Progenitor cell of endocrine pancreas (in vitro differentiated cells): ENCODE measurements at places on chromosomes 13 and 19. TPM values are rescaled to one million over a fixed set of nuclear protein-coding genes. Genes with fewer than 3 reads are reported as not detected.

DUXA gene
- total RNA-seq: not detected in 2 replicates

AKAP8 gene
- 44.0 and 51.9 TPM in 2 replicates for total RNA-seq

SIGLEC8 gene
- not detected in 2 replicates for total RNA-seq

C19orf81 gene
- 5.6 and 8.6 TPM in 2 replicates for total RNA-seq

SUCLA2 gene
- total RNA-seq: 54.4 and 56.9 TPM in 2 replicates

ARL11 gene
- 0.10 TPM in 1 of 2 replicates, not detected in the other for total RNA-seq

ELAVL3 gene
- total RNA-seq: 0.87 and 1.4 TPM in 2 replicates

GADD45B gene
- 4.9 and 5.1 TPM in 2 replicates for total RNA-seq

CPAMD8 gene
- 58.6 and 63.4 TPM in 2 replicates for total RNA-seq

WTIP gene
- total RNA-seq: 23.1 and 24.4 TPM in 2 replicates

TMEM86B gene
- total RNA-seq: 10.0 and 12.0 TPM in 2 replicates

CGB2 gene
- total RNA-seq: not detected in 2 replicates

LPAR6 gene
- 27.2 and 27.7 TPM in 2 replicates for total RNA-seq

ANGPTL8 gene
- total RNA-seq: not detected in 2 replicates

SELENOV gene
- total RNA-seq: 5.1 and 6.5 TPM in 2 replicates

CCDC9 gene
- total RNA-seq: 34.4 and 36.1 TPM in 2 replicates

MYADM gene
- total RNA-seq: 80.2 and 80.4 TPM in 2 replicates

ZNF296 gene
- total RNA-seq: 1.1 and 1.3 TPM in 2 replicates

ZFP28 gene
- total RNA-seq: 12.1 and 12.9 TPM in 2 replicates

KL gene
- total RNA-seq: 0.93 and 1.1 TPM in 2 replicates

FCHO1 gene
- 0.98 and 2.2 TPM in 2 replicates for total RNA-seq

LILRB1 gene
- not detected in 2 replicates for total RNA-seq

CYP4F12 gene
- not detected in 2 replicates for total RNA-seq

MAG gene
- 1.4 and 1.7 TPM in 2 replicates for total RNA-seq

IGFL4 gene
- total RNA-seq: 0.84 and 1.2 TPM in 2 replicates

NMRK2 gene
- total RNA-seq: 1.4 and 2.3 TPM in 2 replicates

TTC9B gene
- not detected in 2 replicates for total RNA-seq

DKKL1 gene
- total RNA-seq: 3.6 and 5.2 TPM in 2 replicates

ALDH16A1 gene
- 44.2 and 46.0 TPM in 2 replicates for total RNA-seq

FFAR3 gene
- total RNA-seq: not detected in 2 replicates

ANKRD24 gene
- 0.89 and 1.6 TPM in 2 replicates for total RNA-seq

IL17D gene
- 6.3 and 6.4 TPM in 2 replicates for total RNA-seq

SLC27A5 gene
- 9.4 and 9.9 TPM in 2 replicates for total RNA-seq

ATP1A3 gene
- 0.29 TPM in 2 replicates for total RNA-seq

IGFL3 gene
- not detected in 2 replicates for total RNA-seq

NDFIP2 gene
- 53.8 and 57.4 TPM in 2 replicates for total RNA-seq

ZNF491 gene
- total RNA-seq: 5.4 and 6.5 TPM in 2 replicates

TNNT1 gene
- total RNA-seq: 4.6 and 5.5 TPM in 2 replicates

RNF113B gene
- total RNA-seq: not detected in 2 replicates

ZNF221 gene
- 12.0 and 14.8 TPM in 2 replicates for total RNA-seq

ZFP36 gene
- total RNA-seq: 10.5 and 10.6 TPM in 2 replicates

MBD3L3 gene
- total RNA-seq: not detected in 2 replicates

CEACAM20 gene
- not detected in 2 replicates for total RNA-seq

ZNF529 gene
- total RNA-seq: 19.7 and 24.3 TPM in 2 replicates

KLK11 gene
- not detected in 2 replicates for total RNA-seq

CEACAM7 gene
- total RNA-seq: not detected in 2 replicates

PCP2 gene
- 1.0 and 2.0 TPM in 2 replicates for total RNA-seq

STAP2 gene
- total RNA-seq: 35.6 and 41.0 TPM in 2 replicates

ADAMTSL5 gene
- total RNA-seq: 2.3 and 4.8 TPM in 2 replicates

IZUMO2 gene
- not detected in 2 replicates for total RNA-seq

SPACA4 gene
- total RNA-seq: not detected in 2 replicates

RAP2A gene
- total RNA-seq: 34.1 and 35.1 TPM in 2 replicates

CTXN1 gene
- 97.9 and 114 TPM in 2 replicates for total RNA-seq

APLP1 gene
- total RNA-seq: 134 and 135 TPM in 2 replicates

MARK4 gene
- total RNA-seq: 57.5 and 60.4 TPM in 2 replicates

VSIG10L gene
- 6.3 and 7.0 TPM in 2 replicates for total RNA-seq
